Gastroesophageal sphincter (tissue), 4 donors: ENCODE measurements at places on chromosomes 6 and 20.

DNA sequence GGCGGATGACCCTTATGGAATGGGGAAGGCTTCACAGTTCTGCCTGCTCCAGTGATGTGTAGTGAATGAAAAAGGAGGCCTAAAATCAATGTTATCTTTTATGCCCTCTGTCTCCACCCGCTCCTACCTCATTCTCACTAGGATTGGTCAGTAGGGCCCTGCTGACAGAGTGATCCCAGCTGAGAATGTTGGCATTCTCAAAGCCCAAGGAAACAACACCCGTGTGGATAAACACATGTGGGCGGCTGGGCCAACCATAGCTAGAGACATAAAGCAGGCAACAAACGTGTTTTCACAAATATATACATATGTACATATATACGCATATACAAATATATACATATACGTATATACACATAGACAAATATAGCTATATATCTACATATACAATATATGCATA, 4.5 kb downstream of the RIPK1 start:
- ATAC-seq: no peak

DNA sequence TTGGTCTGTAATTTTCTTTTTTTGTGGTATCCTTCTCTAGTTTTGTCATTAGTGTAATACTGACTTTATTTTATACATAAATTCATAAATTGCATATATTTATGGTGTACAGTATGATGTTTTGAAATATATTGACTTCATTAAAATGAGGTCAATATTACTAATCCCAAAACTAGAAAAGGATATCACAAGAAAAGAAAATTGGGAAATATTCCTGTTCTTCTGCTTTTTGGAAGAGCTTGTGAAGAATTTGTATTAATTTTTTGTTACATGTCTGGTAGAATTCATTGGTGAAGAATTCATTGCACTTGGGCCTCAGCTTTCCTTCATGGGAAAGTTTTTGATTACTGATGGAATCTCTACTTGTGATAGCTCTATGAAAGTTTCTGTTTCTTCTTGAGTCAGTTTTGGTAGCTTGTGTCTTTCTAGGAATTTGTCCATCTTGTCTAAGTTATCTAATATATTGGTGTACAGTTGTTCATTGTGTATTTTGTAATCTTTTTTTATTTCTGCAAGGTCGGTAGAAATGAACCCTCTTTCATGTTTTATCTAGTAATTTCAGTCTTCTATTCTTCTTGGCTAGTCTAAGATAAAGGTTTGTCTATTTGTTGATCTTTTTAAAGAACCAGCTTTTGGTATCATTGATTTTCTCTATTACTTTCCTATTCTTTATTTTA, 11.3 kb upstream of the ZNF451 start:
- ATAC-seq: no peak

DNA sequence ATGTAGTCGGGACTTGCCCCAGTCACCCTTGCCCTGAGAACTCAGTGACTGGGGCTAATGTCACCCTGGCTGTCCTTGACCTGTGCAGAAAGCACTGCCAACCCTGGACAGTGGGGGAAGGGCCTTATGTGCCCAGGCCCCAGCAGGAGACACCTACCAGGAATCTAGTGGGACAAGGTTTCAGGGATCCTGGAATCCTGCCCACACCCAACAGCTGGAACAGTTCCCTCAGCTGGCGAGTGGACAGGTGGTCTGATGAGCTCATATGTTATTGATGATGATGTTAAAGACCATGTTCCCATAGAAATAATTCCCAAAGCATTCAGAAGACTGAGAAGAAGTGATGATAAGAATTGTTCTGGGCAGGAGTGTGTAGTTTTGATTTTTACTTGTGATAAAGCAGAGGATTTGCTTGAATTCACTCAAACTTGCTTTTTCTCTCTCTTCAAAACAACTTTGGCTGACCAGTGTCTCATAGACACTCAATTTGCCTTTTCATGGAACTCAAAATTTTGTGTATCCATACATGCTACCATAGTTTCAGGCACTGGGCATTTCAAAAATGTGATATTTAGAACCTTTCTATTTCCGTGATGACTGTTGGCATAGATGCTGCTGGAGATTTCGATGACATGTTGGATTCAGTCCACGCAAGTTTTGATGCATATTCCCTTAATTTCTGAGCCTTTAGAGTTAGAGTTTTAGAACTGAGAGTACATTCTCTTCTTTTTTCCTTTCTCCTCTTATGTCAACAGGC, 79.3 kb downstream of the SLC22A3 start:
- ATAC-seq: no peak

- ATAC-seq: no peak
These were observed 16.1 kb downstream of the TXNDC5 start for GRCh38 chr6:7894262-7895124.

DNA sequence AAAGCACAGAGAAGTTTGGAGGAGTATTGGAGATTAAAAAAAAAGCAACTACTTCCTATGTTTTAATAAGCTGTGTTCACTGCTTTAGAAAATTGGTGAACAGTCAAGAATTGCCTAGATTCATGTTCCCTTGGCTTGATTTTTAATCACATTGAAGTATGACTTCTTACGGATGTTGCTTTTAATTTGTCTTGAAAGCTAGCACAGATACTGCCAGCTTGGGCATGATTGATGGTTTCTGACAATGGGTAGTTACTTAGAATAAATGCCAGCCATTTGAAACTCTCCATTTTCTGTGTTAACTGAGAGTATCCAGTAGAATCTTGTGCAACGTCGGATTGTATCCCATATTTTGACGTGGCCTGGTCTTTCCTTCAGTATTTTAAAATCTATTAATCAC, 178.0 kb downstream of the DTNBP1 start:
- no peak for ATAC-seq

GRCh38 chr6:137944793-137945498, 77.9 kb downstream of the TNFAIP3 start:
- peak; percentile 68 for ATAC-seq

DNA sequence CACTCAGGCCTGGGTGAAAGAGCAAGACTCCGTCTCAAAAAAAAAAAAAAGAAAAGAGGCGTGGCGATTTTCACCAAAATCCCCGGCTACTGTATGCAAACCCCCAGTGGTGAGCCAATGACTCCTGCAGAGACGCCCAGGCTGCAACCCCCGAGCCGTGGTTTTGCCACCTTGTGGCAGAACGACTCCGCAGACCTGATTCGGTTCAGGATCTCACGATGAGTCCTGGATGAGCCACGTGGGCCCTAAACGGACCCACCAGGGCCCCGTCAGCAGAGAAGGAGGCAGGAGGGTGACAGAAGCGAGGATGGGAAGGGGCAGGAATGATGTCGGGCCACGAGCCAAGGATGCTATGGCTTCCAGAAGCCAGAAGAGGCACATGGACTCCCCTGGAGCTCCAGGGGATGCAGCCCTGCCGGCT, 42.5 kb downstream of the SLC2A4RG start:
- no peak for ATAC-seq

DNA sequence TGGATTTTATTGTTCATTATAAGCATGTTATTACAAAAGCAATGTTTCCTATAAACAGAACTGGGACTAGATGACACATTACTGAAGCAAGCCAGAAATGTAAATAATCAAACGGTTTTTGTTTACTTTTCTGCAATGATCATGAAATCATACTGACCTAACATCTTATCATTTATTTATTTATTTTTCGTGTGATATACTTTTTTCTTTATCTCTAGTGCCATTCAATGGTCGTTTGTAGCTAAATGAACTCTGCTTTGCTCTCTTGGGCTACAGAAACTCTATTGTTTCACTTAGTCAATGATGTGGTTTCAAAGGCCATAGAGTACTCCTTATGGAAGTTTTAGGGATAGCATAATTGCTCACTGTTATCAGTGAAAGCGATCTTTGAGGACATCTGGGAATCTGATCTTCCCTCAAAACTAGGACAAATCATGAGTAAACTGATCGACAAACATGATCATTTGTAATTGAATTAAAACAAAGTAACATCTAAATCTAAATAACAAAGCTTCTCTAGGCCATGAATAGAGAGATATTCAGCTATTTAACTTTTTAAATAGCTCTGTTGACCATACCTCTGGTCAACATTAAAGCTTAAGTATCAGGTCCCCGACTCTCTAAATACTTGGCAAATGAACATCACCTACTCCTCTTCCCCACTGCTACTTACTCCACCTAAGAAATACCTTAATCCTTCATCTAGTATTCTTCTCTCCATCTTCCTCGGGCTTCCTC, 933.4 kb downstream of the TFAP2A start:
- no peak for ATAC-seq

GRCh38 chr6:33774774-33775173, 14.2 kb downstream of the LEMD2 start:
- ATAC-seq: no peak

DNA sequence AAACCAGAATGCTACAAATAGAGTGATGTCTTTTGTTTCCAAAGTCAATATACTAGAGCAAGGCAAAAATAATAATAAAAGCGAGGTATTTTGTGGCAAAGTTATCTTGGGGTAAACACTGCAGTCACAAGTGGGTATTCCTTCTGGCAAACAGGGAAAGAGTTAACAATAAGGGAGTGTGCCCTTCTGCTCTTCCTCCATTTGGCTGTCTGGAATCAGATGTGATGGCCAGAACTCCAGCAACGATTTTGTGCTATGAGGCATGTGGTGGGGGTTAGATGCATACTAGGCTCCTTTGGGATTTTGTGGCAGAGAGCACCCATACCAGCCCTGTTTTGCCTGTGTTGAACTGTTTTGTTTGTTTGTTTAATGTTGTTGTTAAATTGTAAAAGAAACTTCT, 2.4 kb upstream of the SLC52A3 start:
- ATAC-seq: no peak

GRCh38 chr6:121597654-121598053, 162.2 kb downstream of the GJA1 start:
- no peak for ATAC-seq
